SK-N-SH (cell line): ENCODE measurements at places on chromosomes 13 and 19.

- DNase-seq: no peak
These were observed 50.6 kb downstream of the CELF5 start for GRCh38 chr19:3274942-3275582.

DNA sequence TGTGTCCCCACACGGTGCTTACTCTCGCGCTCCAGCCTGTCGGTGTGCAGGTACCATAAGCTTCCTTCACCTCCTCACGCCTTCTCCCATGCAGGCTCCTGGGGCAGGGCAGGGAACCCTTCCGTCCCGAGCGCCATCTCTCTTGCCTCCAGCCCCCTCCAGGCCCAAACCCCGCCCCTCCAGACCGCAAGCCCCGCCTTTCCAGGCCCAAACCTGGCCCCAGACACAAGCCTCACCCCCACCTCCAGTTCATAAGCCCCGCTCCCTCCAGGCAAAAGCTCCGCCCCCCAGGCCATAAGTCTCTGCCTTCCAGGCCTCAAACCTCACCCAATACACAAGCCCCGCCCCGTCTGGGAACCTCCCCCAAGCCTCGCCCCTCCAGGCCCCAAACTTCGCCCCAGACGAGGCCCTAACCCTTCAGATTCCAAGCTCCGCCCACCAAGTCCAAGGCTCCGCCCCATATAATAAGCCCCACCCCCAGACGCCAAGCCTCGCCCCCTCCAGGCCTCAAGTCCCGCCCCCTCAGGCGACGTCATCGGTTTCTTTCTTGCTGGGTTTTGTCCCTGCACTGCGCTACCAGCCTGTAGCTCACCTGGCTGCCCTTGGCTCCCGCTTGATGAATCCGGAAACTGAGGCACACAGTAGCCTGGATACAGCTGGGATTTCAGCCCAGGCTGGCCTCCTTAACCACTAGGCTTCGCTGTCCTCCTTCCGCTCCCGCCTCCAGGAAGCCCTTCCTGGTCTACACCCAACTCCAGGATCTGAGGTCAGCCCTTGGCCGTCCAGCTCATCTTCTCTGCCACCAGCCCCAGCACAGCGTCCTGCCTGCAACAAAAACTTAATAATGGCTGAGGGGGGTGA lies 16.1 kb downstream of the MKNK2 start:
- peak; percentile 90 for DNase-seq

- DNase-seq: peak; percentile 92
These were observed 25.1 kb upstream of the KCTD15 start for GRCh38 chr19:33771384-33772101.

DNA sequence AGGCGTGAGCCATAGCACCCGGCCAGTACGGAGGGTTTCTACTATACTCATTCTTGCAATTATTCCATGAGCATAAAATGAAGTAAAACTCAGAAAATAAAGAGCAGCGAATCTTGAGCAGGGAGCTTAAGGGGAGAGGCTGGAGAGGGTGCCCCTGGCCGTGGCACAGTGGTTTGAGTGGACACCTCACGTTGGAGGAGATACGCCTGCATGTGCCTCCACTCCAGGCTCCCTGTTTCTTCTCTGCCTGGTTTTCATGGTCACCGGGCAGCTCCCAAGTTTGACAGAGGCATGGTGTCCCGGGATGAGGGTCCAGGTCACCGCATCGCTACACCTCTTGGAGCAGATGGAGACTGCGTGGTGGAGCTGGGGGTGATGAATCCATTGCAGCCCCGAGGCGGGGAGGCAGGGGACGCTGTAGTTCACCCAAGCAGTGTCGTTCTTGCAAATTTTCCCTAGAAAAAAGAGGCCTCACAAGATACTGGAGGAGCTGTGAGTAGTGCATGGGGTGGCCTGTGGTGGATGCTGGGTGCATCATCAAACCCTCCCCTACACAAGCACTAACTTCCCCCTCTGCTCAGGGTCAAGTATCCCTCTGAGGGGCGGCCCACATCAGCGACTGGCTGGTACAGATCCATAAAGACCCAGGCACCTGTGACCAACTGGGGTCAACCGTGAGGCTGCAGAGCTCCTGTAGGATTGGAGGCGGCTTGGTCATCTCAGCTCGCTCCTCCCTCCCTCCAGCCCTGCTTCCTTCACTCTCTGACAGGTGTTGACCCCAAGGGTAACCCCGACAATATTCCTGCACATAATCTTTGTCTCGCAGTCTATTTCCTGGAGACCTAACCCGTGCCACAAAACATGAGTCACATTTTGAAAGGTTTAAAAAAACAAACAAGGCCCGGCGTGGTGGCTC lies 3.6 kb upstream of the MIER2 start:
- no peak for DNase-seq

GRCh38 chr13:84661718-84662117 lies 779.4 kb upstream of the SLITRK1 start:
- no peak for DNase-seq

GRCh38 chr19:34733266-34733745 lies 737 bp upstream of the ZNF181 start:
- peak; percentile 61 for DNase-seq

- DNase-seq: no peak
These were observed 107.8 kb downstream of the EDNRB start for GRCh38 chr13:77810878-77811277.

DNA sequence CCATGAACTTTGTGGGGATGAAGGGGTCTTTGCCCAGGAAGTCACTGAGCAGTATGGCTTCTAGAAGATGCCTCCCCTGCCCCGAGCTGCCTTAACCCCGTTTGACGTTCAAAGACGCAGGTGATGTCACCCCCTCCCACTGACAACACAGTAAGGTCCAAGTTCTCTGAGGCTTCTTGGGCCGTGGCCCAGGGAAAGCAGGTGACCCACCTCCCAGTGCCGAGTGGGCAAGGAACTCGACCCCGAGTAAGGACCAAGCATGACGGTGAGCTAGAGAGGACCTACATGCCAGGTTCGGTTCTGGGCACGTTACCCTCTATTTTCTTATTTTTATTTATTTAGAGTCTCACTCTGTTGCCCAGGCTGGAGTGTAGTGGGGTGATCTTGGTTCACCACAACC lies 81.3 kb downstream of the SLC6A16 start:
- no peak for DNase-seq

- no peak for DNase-seq
These were observed 29.4 kb downstream of the KLF12 start for GRCh38 chr13:74104661-74105275.

DNA sequence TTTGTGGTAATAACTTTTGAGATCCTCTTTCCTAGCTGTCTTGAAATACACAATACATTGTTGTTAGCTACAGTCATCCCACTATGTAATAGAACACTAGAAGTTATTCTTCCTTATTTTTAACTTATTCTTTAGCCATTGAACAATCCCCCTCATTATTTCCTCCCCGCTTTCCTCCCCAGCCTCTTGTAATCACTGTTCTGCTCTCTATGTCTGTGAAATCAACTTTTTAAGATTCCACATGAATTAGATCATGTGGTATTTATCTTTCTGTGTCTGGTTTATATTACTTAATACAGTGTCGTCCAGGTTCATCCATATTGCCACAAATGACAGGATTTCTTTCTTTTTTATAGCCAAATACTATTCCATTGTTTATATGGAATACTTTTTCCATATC lies 72.9 kb downstream of the SLC10A2 start:
- DNase-seq: no peak

DNA sequence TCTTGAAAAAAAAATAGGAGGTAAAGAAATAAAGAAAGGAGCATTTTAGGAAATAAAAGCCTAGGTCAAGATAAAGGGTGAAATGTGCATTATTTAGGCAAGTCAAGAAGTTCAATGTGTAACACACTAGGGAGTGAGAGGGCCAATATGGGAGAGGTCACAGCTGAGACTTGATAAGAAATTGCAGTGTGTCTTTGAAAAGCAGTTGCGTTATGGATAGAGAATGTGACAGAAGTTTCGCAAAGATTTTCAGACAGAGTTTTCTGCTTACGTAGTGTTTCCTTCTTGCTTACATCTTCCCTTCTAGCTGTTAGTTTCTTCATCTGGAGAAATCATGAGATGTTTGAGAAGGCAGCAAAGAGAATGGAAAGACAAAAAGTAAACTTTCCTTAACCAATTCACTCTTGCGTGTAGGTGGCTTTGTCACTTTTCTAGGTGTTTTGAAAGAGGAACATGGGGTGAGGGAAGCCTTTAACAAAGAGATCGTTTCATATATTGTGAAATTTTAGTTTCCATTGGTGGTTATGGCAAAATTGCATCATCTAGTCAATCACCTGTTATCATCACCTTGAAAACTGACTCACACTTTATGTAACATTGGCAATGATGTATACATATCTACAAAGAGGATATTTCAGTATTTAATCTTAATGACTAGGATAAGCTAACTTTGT lies 975.5 kb downstream of the OLFM4 start:
- DNase-seq: no peak

GRCh38 chr19:54691582-54692297 lies 29.0 kb downstream of the LILRB4 start:
- DNase-seq: no peak

DNA sequence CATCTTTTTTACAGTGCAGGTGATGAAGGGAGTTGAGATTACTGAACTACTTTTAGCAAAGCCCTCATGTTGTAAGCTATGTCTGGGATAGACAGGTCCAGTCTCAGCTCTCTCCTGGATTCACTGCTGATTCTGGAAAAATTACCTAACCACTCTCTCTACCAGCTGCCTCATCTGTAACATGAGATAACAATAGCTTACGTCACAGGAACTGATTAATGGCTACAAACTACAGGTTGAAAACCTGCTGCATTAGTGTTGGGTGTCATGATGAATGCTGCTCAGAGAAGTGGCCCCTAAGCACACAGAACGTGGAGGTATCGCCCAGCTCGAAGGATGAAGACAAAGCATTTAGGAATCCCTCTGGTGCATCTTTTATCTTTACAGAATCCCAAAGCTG lies 277.8 kb downstream of the ABCC4 start:
- no peak for DNase-seq

DNA sequence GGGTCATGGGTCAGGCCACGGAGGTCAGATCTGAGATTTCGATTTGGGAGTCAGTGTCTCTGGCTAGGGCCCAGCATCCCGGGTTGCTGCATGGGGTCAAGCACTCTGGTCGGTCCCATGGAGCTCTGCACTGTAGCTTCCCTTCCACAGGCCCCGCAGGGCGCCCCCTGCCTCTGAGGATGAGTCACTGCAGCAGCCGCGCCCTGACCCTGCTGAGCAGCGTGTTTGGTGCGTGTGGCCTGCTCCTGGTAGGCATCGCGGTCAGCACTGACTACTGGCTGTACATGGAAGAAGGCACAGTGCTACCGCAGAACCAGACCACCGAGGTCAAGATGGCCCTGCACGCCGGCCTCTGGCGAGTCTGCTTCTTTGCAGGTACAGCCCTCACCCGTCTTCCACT lies 3.6 kb downstream of the CACNG7 start:
- DNase-seq: peak; percentile 62

- peak; percentile 87 for DNase-seq
These were observed 3.7 kb downstream of the USHBP1 start for GRCh38 chr19:17260842-17261325.

DNA sequence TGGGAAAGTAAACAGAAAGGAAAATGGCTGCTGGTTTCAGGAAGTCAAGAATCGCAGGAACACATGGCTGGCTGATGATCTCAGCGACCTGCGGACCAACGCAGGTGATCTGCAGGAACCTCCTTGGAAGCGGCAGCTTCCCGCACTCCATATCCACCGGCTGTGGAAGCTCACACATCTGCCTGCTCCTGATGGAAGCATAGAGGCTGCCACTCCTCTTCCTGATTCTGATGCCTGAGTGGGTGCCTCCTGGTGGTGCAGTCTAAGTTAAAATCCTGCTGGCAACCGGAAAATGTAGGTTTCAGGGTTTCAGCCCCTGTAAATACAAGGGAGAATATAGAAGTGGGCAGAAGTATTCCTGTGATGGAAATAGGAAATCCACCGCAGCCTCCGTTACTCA lies 75.5 kb downstream of the TNFSF13B start:
- DNase-seq: no peak

DNA sequence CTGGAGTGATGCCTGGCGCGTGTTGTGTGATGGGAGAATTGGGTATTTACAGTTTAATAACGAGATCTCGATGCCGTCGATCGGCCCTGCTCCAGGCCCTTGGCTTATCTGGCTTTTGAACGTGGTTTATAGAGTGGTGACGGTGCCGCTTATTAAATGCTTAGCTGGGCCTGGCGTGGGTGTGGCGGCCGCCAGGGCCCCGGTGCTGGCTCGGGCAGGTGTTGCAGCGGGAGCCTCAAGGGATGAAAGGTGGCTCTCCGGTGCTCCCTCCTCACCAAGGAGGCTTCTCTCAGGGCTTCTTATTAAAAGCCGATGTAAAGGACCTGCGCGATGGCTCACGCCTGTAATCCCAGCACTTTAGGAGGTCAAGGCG lies 173.8 kb downstream of the KDM4B start:
- DNase-seq: no peak

- no peak for DNase-seq
These were observed 20.5 kb upstream of the CNMD start for GRCh38 chr13:52760077-52760476.

DNA sequence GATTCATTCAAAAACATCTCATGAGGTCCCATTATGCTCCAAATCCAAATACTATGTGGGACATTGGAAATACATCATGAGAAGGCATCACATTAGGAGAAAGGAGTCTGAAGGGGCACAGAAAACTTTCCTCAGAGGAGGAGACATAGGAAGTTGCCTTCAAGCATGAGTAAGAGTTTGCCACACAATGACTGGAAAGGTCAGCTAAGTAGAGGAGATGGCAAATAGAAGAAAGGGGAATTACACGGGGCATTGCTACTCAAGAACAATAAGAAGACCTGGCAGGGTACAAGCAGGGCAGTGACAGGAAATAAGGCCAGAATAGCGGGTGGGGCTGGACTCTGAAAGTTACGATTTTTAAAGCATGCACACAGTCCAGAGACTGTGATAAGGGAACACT lies 231.6 kb downstream of the SPRY2 start:
- DNase-seq: no peak

GRCh38 chr19:49574206-49574755 lies 6.1 kb downstream of the NOSIP start:
- DNase-seq: no peak

- no peak for DNase-seq
These were observed 266.8 kb downstream of the PCDH20 start for GRCh38 chr13:61148691-61149315.

GRCh38 chr19:58549664-58550361 lies 5.1 kb downstream of the CHMP2A start:
- DNase-seq: no peak

GRCh38 chr19:38290631-38291147 lies 13.4 kb upstream of the C19orf33 start:
- no peak for DNase-seq

- no peak for DNase-seq
These were observed 114.2 kb upstream of the UQCRFS1 start for GRCh38 chr19:29326849-29327840.

GRCh38 chr19:11166281-11167142 lies 10.9 kb upstream of the SPC24 start:
- no peak for DNase-seq

- no peak for DNase-seq
These were observed 299.1 kb upstream of the OBI1 start for GRCh38 chr13:78958006-78958405.

GRCh38 chr13:87554045-87554444 lies 117.1 kb upstream of the SLITRK5 start:
- no peak for DNase-seq

DNA sequence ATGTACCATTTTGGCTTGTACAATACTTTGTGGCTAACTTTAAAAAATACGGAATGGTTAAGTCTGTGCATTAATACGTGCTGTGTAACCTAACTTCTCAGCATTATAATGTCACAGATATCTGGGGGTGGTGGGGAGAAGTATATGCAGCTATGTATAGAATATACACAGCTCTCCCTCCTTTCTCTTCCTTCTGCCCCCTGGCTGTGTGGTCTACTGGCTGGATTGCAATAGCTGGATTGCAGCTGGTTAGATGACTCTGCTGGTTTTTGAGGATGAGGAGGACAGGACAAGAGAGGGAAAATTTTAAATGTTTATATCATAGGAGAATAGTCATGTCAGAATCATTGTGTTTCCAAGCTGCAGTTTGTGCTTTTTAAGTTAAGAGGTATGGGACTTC lies 9.7 kb downstream of the RNASEH2B start:
- DNase-seq: no peak
